Common myeloid progenitor, CD34-positive (primary cell): ENCODE measurements at places on chromosomes 11 and 22.
A peak's percentile ranks its signal among the peaks of the same experiment; 100 is the strongest.

DNA sequence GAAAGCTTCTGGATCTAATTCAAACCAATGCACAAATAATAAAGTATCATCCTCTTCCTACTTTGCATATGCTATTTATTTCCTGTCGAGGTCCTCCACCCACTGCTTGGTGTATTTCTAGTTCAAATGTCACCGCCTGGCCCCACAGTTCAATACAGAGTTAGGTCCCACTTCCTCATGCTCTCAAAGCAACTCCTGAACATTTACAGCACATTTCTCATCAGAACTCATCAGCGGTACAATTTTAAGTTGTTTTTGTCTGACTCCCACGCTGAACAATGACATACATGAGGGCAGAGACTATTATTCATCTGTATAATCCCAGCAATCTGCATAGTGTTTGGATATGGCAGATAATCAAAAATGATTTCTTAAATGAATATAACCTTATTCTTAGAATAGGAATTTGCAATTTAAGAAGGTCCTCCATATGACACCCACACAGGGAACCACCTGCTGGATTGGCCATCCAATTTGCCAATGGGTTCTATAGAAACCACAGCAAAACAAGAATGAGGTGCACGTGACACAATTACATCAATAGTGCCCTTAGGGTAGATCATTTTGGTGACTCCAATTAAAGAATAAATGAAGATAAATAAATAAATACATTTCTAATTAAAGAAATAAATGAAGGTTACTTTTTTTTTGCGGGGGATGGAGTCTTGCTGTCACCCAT is 54.2 kb downstream of the SLC25A17 start:
- DNase-seq: no peak

DNA sequence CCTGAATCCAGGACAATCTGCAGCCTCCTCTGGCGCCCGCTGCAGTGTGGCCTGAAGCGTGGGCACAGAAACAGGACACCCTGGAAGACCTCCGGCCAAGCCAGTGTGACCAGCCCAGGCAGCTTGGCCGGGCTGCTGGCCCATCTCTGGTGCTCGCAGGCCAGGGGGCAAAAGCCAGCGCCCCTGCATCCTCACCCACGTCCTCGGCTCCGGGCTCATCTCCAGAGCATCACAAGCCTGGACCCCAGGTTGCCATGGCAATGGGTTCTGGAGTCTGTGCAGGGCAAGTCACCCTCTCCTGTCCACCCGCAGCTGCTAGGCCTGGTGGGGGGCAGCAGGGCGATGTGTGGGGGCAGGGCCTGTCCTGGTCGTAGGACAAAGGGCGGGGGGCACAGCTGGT is 9.3 kb upstream of the PDGFB start:
- DNase-seq: no peak

DNA sequence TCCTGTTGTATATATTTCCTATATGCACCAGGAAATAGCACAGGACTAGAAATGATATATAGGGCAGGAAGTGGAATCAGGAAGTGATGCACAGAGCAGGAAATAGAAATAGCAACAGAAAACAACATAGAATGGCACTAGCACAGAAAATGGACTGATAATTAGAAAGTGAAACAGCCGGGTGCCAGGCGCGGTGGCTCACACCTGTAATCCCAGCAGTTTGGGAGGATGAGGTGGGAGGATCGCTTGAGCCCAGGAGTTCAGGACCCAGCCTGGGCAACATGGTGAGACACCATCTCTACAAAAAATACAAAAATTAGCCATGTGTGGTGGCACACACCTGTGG is 10.0 kb upstream of the RELT start:
- no peak for DNase-seq

GRCh38 chr11:34653851-34654482 is 33.1 kb downstream of the EHF start:
- DNase-seq: no peak

DNA sequence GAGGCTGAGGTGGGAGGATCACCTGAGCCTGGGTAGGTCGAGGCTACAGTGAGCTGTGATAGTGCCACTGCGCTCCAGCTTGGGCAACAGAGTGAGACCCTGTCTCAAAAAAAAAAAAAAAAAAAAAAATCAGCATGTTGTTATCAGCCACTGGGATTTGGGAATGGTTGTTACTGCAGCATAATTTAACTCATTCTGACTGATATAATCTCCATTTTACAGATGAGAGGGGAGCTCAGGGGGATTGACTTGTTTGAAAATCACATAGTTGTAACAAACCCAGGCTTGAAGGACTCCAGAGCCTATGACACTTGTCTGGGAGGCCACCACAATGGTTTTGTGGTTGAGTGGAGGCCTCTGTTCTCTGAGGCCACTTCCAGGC is 3.0 kb upstream of the SEPTIN3 start:
- DNase-seq: no peak

DNA sequence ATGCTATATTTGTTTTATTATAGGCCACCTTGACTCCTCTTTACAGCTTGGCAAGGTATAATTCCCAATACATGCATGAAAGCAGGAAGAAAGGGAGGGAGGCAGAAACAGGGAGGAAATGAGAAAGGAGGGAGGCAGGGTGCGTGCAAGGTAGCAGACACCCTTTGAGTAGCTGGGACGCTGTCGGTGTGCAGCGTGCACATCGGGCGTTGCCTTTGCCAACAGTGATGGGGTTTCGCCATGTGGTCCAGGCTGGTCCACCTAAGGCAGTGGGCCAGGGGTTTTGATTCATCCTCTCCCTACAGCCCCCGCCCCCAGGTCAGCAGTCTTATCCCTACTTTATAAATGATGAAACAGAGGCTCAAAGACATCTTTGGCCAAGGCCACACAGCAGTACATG is 25.0 kb upstream of the PHF21B start:
- no peak for DNase-seq

DNA sequence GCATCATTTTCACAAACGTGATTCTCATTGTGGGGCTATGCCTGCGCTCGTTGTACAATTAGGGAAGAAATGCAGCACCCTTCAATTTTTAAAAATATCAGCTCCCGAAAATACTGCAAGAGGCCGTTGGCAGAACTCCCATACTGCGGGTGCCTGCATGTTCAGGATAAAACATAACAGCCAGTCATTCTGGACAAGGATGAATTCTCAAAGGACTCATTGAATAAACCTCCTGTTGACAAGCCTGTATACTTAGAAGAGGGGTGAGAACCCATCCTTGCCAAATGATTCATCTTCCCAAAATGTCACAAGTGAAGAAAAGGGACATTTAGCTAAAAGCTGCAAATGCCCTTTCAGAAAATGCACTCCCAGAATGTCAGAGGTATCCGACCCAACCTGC is 141.9 kb downstream of the CSNK2A3 start:
- DNase-seq: no peak

DNA sequence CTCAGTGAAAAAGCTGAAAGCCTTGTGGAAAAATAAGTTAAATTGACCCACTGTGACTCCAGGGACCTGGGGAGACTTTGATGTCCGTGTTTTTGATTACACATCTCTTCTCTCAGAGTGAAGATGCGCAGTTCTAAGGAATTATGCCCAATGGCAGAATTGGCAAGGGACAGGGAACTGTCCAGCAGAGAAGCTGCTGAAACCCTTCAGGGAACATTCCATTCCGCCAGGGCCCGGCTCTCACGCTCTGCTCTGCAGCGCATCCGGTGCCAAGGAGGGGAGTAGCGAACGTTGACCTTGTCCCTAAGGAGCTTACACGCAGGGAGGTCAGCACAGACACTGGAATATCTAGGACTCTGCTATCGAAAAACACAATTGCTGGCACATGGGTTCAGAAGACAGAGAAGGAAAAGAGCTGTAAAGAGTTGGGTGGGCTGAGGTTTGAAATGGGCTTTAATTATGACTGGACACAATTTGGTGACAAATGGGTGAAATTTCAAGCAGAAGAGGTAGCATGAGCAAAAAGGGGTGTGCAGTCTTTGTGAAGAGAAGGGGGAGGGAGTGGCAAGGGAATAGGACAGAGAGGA is 64.5 kb upstream of the B3GAT1 start:
- DNase-seq: peak; percentile 7

GRCh38 chr11:117910525-117910924 is 18.7 kb downstream of the TMPRSS13 start:
- no peak for DNase-seq

- no peak for DNase-seq
Measured at GRCh38 chr11:12274558-12275197, 102.7 kb upstream of the PARVA start.

- DNase-seq: no peak
Measured at GRCh38 chr11:91926965-91927364, 297.7 kb upstream of the FAT3 start.

- no peak for DNase-seq
Measured at GRCh38 chr11:70109903-70110302, 31.8 kb downstream of the ANO1 start.

DNA sequence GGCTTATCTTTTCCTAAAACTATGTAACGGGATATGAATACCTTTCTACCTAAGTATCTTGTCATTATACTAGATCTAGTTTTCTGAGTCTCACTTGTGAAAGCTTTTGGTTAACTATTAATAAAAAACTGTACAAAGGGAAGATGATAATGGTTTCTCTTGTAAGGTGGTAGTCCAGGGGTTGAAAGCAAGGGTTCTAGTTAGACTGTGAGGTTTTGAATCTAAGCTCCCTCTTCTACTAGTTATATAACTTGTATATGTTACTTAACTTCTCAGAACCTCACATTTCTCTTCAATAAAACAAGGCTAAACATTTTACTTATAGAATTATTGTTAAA is 54.3 kb downstream of the ARHGEF12 start:
- no peak for DNase-seq

- DNase-seq: no peak
Measured at GRCh38 chr11:3085052-3085451, 27.8 kb upstream of the CARS1 start.

DNA sequence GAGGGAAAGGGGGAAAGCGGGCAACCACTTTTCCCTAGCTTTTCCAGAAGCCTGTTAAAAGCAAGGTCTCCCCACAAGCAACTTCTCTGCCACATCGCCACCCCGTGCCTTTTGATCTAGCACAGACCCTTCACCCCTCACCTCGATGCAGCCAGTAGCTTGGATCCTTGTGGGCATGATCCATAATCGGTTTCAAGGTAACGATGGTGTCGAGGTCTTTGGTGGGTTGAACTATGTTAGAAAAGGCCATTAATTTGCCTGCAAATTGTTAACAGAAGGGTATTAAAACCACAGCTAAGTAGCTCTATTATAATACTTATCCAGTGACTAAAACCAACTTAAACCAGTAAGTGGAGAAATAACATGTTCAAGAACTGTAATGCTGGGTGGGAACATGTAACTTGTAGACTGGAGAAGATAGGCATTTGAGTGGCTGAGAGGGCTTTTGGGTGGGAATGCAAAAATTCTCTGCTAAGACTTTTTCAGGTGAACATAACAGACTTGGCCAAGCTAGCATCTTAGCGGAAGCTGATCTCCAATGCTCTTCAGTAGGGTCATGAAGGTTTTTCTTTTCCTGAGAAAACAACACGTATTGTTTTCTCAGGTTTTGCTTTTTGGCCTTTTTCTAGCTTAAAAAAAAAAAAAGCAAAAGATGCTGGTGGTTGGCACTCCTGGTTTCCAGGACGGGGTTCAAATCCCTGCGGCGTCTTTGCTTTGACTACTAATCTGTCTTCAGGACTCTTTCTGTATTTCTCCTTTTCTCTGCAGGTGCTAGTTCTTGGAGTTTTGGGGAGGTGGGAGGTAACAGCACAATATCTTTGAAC is 6.8 kb downstream of the MALAT1 start:
- DNase-seq: peak; percentile 73

GRCh38 chr11:64726867-64727530 is 4.0 kb upstream of the NRXN2 start:
- DNase-seq: no peak

DNA sequence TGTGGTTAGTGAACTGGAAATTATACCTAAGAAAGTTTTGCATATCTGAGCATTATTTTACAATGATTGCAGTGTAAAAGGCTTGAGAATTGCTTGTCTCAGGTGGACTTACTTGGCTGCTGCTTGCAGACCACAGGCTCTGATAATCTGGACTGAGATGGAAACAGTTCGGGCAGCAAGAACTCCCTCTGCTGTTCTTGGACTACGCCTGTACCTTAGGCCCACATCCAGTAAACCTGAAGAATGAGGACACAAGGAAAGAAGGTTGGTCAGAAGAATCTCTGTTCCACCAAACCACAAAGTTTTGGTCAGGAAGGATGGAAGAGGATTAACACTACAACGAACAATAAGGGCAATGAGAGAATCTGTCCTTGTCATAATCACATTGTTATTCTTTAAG is 80.1 kb downstream of the C2CD3 start:
- peak; percentile 10 for DNase-seq

- no peak for DNase-seq
Measured at GRCh38 chr11:29008481-29008880, 900.3 kb downstream of the METTL15 start.

DNA sequence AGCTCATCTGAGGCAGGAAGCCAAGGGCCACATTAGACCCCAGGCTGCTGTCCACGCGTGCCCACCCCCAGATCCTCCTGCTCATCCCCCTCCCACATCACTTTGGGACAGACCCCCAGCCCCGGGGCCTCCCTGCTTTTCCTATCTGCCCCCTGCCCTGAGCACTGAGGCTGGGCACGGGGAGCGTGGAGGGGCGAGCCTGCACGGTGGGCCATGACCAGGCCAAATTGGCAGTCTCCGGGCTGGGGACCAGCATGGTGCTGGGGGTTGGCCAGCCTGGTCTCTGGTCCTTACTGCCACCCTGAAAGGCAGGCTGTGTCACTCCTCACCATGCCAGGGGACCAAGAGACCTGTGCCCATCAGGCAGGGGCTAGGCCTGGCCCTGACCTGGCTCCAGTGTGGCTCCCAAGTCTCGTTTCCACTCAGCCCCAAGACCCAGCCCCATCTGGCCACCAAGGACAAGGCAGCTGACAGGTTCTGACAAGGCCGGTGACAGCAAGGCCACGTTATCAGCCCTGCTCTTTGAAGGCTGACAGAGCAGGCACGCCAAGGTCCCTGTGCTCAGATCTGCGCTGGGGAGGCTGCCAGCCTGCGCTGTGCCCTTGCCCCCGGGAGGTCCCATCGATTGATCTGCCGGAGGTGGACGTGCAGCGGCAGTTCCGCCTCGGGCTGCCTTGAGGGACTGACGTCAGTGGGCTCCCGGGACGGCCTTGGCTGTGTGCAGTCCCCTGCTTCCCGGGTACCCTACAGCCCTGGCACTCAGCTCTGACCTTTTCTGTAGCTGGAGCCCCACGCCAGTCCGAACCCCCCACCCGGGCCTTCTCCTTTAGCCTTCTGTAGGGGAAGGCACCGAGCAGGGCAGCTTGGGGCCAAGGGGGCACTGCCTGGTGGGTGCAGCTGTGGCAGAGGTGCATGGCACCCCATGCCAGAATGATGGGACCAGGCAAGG is 3.6 kb downstream of the TNNI2 start:
- no peak for DNase-seq

DNA sequence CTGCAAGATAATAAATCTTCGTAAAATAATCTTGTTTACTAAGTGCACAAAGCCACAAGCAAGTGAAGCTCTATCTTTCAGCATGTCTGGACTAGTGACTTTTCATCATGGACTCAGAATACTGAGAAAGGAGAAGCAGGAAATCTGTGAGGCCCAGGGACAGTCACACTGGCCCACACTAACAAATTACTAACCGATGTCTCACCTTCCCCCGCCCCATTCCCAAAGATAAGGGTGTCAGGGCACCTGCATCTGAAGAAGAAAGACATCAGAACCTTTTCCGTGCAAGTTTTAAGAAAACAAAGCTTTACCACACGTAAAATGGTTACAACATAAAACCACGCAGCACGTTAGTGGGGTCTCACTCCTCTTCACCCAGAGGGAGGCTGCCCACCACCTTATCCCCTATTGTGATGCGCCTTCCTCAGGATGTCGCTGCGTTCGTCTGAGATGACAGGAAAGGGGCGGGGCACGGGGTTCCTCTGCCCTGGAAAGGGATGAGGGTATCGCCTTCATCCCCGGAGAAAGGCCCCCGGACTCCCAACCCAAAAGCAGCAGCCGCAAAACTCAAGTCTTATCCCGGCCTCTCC is 616 bp downstream of the BTBD10 start:
- DNase-seq: peak; percentile 60
